GF-D8 (cell line): ENCODE measurements at places on chromosomes 3 and 15.

DNA sequence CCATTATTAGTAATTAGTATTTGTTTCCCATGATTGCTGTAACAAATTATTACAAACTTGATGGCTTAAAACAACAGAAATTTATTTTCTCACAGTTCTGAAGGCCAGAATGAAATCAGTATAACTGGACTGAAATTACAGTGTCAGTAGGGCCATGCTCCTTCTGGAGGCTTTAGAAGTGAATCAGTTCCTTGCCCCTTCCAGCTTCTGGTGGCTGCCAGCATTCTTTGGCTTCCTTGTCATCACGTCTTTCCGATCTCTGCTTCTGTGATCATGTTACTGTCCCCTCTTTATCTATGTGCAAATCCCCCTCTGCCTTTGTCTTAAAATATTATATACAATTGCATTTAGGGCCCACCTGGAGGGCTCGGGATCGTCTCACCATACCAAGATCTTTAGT is 92.0 kb downstream of the FOXB1 start:
- no peak for DNase-seq

DNA sequence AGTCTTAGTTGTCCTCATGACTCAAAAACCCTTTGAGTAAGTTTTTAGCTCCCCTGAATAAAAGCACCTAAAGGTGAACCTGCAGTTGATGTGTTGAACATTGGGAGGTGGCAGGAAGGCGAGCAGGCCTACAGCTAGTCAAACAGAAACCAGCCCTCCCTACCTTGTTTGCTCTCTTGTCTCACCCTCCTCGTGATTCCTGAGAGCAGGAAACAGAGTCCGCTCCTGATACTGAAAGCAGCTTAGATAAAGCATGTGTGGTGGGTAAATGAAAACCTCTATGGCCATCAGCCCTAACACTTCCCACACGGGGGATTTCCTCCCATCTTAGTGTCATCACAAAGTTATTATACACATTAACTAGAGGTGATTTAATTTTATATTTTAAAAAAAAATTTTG is 21.8 kb upstream of the CLDN18 start:
- no peak for DNase-seq

DNA sequence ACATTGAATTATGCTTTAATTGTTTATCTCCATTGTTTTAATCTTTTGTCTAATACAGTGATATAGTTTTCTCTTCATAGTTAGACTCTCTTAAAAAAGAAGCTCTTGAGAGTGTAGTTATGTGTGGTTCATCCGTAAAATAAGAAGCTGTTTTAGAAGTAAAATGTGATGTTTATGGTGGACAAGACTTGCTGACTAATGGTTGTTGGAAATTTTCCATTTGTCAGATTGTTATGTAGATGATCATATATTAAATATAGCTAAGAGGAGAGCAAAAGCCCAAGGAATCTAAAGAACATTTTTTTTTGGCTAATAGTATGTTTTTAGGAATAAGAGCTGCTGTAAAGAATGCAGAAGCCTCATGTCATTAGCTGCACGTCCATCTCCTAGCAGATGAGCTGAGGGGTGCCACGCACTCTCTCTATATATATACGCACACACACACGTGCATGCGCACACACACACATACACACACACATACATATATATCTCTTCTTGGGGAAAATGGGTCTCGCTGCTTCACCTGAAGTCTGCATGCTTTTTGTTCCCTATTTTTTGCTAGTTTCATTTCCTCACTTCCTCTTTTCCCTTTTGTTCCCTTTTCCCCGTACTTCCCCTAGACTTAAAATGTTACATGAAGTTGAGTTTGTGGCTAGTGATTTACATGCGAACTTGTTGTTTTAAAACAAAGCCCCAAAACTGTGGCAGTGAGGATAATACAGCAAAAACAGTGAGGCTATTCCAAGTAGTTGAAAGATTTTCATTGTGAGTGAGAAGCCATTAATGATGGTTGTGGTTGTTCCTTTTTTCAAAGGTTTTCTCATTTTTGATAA is 107.8 kb downstream of the MBNL1 start:
- peak; percentile 94 for DNase-seq

DNA sequence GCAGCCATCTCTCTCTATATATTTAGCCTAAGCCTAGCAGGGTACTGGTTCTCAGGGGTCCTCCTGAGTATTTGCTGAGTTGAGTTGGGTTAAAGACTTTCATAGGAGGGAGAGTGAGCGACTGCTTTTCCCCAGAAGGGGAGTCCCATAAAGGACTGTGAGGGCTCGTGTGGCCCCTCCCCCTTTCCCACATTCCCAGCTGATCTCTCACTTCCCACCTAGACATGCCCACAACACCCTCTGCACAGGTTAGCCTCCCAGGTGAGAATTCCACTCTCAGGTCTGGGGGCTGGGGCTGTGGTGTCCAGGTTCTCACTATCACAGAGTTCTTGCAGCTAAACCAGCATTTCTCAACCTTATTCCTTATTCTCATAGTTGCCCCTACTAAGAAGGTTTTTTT is 15.8 kb downstream of the EPHB1 start:
- DNase-seq: no peak

DNA sequence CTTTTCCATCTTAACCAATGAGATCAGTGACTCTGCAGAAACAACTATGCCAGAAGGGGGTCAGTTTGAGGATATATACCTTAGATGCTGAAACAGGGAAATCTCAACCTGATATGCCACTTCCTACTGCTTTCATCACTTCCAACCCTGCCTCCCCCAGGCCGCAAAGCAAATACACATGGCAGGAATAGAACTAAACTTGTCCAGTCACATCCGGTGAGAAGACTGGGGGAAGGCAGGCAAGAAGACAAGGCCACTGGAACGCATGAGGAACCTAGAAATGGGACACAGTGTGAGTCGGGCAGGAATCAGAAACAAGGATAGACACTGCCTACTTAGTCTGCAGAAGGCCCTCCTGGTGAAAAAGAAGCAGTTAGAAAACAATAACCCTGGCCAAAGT is 90.6 kb downstream of the MYO5A start:
- peak; percentile 74 for DNase-seq

DNA sequence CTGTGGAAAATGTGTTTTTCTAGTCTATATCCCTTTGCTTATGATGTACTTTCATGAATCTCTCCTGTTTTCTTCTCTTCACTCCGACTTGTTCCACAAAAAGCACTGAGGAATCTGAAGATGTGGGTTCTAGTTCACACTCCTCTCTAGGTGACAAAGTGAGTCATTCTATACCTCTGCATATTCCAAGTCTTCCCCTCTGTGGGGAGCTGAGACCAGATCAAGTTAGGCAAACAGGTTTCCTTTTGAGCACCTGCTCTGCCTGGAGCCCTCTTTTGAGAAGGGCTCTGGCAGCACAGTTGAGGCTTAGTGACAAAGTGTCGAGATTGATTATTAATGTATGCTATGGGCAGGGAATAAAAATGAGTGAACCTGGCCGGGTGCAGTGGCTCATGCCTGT is 82.4 kb upstream of the VGLL4 start:
- DNase-seq: no peak

DNA sequence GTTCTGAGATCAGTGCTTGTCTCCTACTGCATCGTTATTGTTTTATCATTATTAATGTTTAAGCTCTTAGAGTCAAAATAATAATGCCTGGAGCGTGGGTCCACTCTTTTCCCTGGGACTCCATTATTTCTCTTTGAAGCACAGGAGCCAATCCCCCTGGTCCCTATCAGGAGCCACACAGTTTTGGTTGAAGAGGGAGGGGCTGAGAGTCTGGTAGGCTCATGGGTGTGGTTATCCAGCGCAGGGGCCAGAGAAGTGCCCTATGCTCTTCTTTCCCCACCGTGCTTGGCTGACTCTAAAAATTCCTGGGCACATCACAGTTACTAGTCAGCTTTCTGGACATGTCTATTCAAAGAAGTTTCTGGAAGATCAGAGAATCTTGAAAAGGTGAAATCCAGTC is 121.5 kb downstream of the DNAJB8 start:
- DNase-seq: no peak

DNA sequence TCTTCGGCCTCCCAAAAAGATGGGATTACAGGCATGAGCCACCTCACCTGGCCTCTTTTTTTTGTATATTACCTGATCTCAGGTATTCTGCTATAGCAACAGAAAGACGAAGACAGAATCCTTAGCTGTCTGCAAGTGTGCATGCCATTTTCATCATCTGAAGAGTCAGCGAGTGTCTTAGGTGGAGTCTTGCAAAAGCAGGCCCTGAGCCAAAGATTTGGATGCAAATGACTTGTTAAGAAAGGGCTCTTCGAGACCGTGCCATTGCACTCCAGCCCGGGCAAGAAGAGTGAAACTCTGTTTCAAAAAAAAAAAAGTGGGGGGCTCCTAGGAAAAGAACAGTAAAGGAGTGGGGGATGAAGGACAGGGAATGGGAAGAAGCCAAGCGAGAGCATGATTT is 10.2 kb upstream of the TRIM69 start:
- DNase-seq: no peak

DNA sequence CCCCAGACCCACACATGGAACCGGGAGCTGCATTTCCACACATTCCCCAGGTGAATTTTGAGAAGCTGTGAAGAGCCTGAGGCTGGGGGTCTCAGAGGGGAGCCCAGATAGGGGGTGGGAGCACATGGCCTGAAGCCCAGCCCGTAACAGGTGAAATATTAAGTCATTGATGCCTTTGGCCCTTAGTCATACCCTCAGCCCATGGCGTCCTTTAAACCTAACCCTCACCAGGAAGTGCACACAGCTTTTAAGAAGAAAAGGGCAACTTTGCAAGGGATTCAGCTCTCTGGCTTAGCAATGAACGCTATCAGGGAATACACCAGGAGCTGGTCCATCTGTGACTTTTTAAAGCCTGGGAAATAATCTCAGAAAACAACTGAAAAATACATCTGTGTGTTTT is 40.6 kb downstream of the WNT7A start:
- DNase-seq: no peak

- no peak for DNase-seq
Observed at GRCh38 chr3:23629181-23629894, 176.4 kb upstream of the UBE2E1 start.

GRCh38 chr15:66925721-66926120 is 139.7 kb upstream of the SMAD3 start:
- no peak for DNase-seq

- DNase-seq: peak; percentile 42
Observed at GRCh38 chr3:174436367-174436766, 422.8 kb upstream of the NAALADL2 start.

DNA sequence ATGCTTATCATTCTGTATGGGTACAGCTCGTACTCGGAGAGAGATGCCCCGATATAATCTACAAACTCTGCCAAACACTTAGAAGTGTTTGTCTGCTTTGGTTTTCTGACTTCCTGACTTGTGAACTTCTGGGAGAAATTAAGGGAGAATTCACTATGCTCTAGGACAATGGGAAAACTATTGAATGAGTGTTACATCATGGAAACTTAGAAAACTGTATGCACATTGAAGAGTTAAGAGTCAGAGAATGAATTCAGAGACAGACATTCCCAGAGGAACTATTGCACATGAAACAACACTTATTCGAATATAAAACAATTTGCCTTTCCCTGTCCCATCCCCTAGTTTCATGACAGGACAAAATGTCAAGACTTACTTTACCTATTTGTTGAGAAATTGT is 57.8 kb downstream of the DTWD1 start:
- no peak for DNase-seq

GRCh38 chr3:194380326-194380725 is 10.8 kb upstream of the LRRC15 start:
- DNase-seq: no peak

DNA sequence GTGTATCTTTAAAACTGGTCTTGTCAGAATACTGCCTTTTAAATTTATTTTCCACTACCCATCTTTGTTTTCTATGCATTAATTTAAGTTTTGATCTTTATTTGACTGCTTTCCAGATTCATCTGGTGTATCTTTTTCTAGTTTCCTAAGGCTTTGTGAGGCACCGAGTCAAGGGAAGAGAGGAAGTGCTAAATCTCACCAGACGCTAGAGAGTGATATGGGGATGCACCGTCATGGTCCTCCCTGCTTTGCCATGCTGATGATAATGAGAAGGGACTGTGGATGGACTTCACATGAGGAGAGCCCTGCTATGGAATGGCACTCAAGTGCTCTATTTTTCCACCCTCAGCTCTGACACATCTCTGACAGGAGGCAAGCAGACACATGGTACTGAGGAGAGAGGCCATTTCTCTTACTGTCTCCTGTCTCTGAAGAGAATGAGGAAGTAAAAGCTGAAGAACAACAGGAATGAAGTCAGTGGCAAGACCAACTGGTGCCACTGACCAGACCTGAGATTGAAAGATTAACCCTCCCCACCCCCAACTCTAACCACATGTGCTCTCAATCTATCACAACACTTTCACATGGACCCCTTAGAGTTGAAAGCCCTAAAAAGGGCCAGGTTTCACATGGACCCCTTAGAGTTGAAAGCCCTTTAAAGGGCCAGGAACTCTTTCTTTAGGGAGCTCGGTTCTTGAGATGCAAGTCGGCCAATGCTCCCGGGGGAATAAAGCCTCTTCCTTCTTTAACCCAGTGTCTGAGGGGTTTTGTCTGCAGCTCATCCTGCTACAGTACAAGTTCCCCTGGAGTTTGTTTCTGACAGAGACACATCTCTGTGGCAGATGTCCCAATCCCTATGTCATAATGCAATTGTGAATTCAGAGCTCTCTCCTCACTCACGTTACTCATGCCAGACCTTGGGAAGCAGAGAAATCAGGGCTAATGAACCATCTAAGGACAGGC is at the start of gene IQCF2:
TSS of gene IQCF2 (plus strand) at position 913 of the 963 bp plus-strand sequence. CDS start 52 bp downstream, outside the sequence.
- DNase-seq: no peak

DNA sequence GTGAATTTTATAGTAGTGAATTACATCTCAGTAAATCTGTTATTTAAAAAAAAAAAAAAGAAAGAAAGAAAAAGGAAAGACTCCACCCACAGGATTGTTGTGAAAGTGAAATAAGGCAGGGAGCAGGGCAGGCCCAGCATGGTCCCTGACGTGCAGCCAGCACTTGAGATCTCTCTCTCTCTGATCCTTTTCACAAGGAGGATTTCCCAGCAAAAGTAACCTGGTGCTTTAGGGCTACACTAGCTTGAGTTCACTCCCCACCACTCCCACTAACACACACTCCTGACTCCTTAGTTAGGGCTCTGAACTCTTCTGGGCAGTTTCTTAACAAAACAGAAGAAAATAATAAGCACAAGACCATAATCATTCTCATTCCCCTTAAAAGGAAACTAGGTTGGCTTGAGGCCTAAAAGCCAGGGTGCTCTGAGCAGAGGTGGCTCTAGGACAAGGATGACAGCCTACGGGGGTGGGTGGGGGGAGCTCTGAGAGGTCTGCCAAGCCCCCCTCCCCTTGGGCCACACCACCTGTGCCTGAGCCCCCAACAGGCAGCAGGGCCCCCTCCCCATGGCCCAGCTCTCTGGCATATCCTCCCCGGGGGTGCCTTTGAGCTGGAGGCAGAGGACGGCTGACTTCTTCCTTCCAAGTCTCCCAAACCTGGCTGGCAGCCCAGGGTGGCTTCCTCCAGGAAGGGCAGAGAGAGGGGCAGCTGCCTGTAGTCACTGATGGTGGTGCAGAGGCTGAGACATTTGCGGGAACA is 856 bp downstream of the TMEM40 start:
- no peak for DNase-seq

DNA sequence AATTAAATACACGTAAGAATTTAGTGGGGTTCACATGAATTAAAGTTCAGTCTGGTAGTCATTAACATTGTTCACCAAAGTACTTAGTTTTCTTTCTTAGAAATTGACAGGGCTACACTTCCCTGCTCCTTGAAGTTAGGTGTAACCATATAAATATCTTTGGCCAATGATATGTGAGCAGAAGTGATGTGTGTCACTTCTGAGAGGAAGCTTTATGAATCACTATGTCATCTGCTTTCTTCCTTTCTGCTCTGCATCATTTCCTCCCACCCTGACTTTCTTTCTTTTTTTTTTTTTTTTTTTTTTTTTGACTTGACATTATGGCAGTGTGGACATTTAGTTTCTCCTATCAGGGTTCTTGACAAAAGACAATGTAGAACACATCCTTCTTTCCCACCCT is 156.2 kb upstream of the COL8A1 start:
- no peak for DNase-seq

- no peak for DNase-seq
Observed at GRCh38 chr3:69451594-69451993, 65.7 kb upstream of the FRMD4B start.
